Umbilical cord (tissue), 2 donors: ENCODE measurements at places on chromosomes 5 and 9. TPM values are rescaled to one million over a fixed set of nuclear protein-coding genes. Genes with fewer than 3 reads are reported as not detected.

DNA sequence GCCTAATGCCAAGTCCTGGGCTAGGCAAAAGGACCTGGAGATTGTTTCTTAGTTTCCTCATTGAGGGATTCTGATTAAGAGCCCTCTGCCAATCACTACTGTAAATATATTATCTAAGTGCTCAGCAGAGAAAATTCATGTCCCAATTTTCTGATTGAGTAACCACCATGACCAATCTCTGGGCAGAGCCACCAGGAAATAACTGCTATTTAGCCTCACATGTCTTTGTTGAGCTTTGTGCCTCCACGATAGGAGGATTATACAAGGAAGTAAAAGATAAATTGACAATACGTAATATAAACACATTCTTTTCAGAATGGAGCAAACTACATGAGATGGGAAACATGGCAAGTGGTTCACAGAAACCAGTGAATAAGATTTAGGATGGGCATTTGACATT, 396.1 kb upstream of the PAPPA start:
- no peak for DNase-seq

The PCA3 gene
- total RNA-seq, result 8.4 TPM

DNA sequence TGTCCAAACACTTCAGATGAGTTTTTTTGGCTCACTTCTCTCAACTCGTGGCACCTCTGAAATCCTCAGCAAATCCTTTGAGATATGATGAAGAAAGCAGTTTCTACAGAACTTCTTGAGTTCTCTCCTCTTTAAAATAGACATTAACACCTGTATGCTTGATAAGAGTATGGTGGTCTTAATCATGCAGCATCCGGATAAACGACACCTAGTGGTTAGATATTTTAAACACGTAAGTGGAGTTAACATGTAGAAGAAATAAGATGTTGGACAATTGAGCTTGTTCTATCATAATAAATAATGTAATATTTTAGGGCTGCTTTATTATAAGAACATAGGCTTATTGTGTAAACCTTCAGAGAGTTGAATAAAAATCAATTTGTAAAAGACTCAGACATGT, 324.8 kb downstream of the CYLC2 start:
- peak; percentile 1 for DNase-seq

The DDX4 gene
- total RNA-seq, result 4.1 TPM

GRCh38 chr5:127696683-127697082, 6.5 kb upstream of the CCDC192 start:
- DNase-seq, result no peak

DNA sequence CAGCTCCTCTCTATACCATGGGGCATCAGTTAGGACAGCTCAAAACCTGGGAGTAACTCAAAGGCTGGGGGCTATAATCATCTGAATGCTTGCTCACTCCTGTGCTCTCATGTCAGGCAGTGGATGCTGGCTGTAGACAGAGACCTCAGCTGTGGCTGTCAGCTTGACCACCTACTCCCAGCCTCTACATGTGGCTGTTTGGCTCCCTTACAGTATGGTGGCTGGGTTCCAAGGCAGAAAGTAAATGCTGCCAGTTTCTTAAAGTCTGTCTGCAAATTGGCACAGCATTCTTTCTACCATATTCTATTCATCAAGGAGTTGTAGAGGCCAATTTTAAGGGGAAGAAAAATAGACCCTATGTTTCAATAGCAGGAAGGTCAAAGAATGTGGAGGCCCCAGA, 66.9 kb downstream of the TMC1 start:
- DNase-seq, result no peak

The DOK3 gene
- total RNA-seq, result 19.7 TPM

GRCh38 chr5:148267962-148268361, 632 bp upstream of the SPINK13 start:
- DNase-seq, result no peak

- DNase-seq, result no peak
These were observed 143.3 kb downstream of the ARSB start for GRCh38 chr5:78841767-78842166.

- peak; percentile 38 for DNase-seq
These were observed 3.0 kb upstream of the DNAJB5 start for GRCh38 chr9:34986540-34987047.

The RNF208 gene
- not detected for total RNA-seq

DNA sequence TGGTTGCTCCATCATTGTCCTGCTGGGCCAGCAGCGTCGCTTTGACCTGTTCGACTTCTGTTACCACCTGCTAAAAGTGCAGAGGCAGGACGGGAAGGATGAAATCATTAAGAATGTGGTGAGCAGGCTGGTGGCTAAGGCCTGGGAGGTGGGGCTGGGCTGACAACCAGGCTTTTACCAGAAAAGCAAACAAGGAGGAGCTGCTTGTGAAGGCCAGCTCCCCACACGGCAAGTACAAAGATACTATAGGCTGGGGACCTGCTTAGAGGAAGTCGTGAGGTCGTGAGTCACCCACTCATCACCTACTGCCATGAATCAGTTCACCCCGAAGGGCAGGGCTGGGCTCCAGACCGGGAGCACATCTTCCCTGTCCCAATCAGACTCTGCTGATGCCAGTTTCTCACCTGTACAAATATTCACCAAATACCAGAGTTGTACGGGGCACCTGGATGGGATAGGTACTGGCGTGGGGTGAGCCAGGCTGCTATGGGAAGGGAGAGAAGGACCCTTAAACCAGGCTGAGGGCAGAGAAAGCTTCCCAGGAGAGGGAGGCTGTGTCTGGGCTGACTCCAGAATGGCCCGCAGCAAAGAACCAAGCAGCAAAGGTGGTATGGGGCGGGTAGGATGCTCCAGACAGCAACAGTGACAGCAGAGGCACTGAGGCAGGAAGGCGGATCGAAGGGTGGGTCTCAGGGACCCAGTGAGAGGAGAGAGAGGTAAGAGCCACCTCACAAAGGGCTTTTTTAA, 69.3 kb upstream of the NIPAL4 start:
- DNase-seq, result no peak

The THBS4 gene
- not detected for total RNA-seq

GRCh38 chr5:157245886-157246285, 20.0 kb upstream of the CYFIP2 start:
- DNase-seq, result no peak

GRCh38 chr9:126592461-126592860, 21.3 kb upstream of the LMX1B start:
- peak; percentile 38 for DNase-seq

The LSM11 gene
- 41.2 TPM for total RNA-seq

The SYK gene
- 9.6 TPM for total RNA-seq

The LCN12 gene
- not detected for total RNA-seq

The EXD3 gene
- total RNA-seq, result 12.0 TPM

The PRDM9 gene
- not detected for total RNA-seq

The SSBP2 gene
- 45.3 TPM for total RNA-seq

- DNase-seq, result no peak
These were observed 468.7 kb downstream of the TLE4 start for GRCh38 chr9:80040457-80040856.

DNA sequence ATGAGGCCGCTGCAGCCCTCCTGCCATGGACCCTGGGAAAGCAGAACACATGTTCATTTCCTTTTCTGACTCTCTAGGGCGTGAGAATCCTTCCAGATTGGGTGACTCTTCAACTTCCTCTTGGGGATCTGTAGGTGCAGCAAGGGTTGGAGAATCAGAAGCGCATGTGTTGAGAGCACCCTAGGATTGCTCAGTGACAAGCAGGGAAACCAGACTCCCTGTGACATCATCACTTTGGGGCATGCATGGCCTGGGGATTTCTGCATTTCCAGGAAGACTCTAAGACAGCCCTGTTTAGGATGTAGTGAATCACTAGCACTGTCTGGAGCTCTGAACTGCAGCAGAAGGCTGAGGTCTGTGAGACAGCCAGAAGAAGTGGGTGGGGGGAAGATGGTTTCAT, 15.1 kb upstream of the LCP2 start:
- peak; percentile 83 for DNase-seq

GRCh38 chr9:114551750-114552685, 35.6 kb upstream of the ATP6V1G1 start:
- DNase-seq, result peak; percentile 83

DNA sequence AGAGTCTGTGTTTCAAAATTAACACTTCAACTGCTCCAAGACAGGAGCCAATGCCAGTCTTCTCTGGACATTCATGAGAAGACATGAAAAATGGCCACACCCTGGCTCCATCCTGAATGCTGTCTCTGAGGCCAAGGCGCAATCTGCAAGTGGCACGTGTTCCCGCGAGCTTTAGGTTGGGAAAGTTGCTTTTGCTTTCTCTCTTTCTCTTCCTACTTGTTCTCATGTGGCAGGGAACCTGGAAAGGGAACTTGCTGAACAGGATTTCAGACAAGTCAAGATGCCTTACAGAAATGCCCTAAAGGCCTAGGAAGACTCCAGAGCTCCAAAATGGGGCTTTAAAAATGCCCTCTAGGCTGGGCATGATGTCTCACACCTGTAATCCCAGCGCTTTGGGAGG, 91.9 kb upstream of the OTULINL start:
- DNase-seq, result peak; percentile 41

The ZCCHC10 gene
- total RNA-seq, result 21.9 TPM

DNA sequence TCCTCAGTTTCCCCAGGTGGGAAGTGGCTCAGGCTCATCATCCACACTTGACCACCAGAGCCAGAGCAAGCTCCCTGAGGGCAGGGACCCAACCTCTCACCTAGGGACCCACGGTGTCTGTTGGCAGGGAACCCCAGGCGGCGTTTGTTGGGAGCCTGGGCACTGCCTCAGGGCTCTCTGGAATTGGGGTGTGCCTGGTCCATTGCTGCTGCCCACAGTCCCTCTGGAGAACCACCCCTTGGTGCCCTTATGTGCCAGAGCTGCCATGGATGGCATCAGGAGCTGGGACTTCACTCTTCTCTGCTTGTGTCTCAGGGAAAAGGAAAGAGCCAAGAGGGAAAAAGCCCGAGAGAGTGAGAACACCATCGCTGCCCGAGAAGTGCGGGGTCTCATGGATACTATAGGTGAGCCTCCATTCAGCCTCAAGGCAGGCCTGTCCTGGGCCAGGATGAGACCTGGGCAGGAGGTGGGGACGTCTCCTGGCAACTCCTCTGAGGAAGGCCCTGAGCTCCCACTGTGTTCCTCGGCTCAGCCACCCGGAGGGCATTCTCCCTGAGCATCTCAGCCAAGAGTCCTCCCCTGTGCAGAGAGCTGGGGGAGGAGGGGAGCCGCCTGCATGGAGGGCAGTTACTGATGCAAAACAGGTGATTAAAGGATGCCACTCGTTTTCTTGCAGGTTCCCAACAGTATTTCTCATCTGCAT, 4.5 kb downstream of the CCDC180 start:
- DNase-seq, result no peak

The DHX29 gene
- 29.4 TPM for total RNA-seq

GRCh38 chr5:101009758-101010519, 106.9 kb upstream of the ST8SIA4 start:
- DNase-seq, result no peak

DNA sequence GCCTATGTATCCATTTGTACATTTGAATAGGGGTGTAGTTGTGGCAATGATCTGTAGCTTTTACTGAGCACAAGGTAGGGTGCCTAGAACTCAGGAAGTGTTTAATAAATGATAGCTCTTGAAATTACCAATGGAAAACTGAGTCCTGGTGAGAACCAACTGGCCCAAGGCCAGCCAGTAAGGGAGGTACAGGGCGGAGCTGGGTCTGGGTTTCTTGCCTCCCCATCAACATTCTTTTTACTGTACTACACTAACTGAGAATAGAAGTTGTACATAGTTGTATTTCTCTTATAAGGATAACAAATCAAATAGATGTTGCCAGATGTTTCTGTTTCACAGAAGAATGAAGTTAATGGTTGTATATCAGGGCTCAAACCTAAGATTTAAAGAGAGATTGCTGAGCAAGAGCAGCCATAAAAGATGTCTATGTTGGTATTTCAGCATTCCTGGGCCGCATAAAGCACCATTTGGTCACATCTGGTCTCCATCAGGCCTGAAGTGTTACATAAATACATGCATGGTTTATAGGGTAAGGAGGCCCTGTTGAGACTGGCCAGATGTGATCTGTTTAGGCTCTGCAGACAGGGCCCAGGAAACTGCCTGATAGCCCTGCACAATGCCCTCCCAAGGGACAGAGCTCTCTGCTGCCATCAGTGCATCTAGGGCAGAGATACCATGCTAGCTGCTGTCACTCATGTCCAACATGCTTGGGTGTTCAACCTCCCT, 210.5 kb downstream of the NXNL2 start:
- peak; percentile 98 for DNase-seq

DNA sequence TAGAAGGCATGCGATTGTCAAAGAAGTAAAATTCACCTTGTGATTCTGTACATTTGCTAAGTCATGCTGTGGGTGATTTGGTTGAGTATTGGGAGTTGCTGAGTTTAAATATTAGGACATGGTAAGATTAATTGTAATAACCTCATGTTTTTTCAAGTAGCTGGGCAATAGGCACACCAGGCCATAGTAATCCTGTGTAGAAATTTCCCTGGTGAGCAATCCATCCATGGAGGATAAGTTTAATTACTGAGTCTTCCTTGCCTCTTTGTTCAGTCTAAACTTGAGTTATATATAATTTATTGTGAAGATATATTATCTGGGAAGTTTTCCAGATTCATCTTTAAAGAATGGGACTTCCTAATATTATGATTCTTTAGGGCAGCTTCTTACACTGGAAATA, 221.1 kb upstream of the NUDT12 start:
- peak; percentile 22 for DNase-seq

DNA sequence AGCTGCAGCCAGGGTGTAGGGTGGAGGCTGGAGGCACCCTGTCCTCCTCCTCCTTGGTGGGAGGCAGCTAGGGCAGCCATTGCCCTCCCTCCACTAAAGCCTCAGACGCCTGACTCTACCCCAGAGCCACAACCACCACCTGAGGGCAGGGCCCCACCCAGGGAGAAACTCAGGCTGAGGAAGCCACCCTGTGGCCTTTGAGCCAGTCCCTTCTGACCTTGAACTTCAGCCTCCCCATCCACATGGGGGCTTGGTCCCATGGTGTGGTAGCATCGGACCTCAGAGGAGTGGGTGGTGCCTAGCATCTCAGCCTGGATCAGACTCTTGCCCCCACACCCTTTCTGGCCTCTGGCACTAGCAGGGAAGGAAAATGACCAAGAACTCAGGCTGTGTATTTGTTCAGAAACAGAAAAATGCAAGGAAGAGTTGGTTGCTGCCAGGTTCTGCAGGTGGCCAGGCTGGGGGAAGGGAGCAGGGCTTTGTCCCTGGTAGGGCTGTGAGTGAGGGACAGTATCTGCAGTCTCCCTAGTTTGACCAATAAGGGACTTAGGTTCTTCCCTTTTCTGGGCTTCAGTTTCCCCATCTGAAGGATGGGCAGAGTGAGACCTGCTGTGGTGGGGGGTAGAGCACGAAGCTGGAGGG, 3.2 kb downstream of the DAB2IP start:
- DNase-seq, result no peak
